Bronchus fibroblast of lung (primary cell): ENCODE measurements at places on chromosomes 7 and 10. TPM values are rescaled to one million over a fixed set of nuclear protein-coding genes. Genes with fewer than 3 reads are reported as not detected.

Gene NRCAM
- 3.0 and 4.2 TPM in 2 replicates for total RNA-seq

Gene PIK3CG
- total RNA-seq, result not detected in 2 replicates

Gene WIPF3
- under 0.01 TPM in 1 of 2 replicates, not detected in the other for total RNA-seq

Gene FAM20C
- total RNA-seq, result 137 and 144 TPM in 2 replicates

Gene ZNF727
- not detected in 2 replicates for total RNA-seq

Gene SFRP4
- not detected in 2 replicates for total RNA-seq

Gene IQCE
- 7.0 and 7.7 TPM in 2 replicates for total RNA-seq

Gene KCNIP2
- under 0.01 and 0.17 TPM in 2 replicates for total RNA-seq

Gene ZNF273
- total RNA-seq, result 4.3 and 4.5 TPM in 2 replicates

Gene FXYD4
- not detected in 2 replicates for total RNA-seq

Gene ABCB1
- total RNA-seq, result not detected in 2 replicates

Gene RARRES2
- total RNA-seq, result 9.5 and 11.9 TPM in 2 replicates

Gene CTAGE8
- not detected in 2 replicates for total RNA-seq

Gene ARL5B
- total RNA-seq, result 7.4 and 9.4 TPM in 2 replicates

Gene XRCC2
- total RNA-seq, result 3.1 and 3.5 TPM in 2 replicates

Gene ASB15
- total RNA-seq, result not detected in 2 replicates

Gene MYOZ1
- total RNA-seq, result 0.15 TPM in 1 of 2 replicates, not detected in the other
